Mammary epithelial cell (primary cell): ENCODE measurements at places on chromosomes 7 and 10.

DNA sequence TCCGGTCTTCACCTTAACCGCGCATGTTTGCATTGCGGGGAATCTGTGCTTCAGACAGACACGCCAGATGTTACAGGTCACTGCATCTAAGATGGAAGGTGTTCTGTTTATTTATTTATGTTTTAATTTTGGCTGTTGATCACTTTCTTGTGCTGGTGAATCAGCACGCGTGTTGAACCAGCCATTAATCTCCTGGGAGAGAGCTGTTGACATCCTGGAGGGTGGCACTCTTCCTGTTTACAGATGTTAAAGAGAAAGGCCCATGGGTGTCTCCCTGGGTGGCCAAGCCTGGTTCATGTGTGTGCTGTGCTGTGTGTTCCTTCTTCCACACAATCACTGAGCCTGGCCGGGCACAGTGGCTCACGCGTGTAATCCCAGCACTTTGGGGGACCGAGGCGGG is 355.3 kb downstream of the PAXIP1 start:
- no peak for DNase-seq

DNA sequence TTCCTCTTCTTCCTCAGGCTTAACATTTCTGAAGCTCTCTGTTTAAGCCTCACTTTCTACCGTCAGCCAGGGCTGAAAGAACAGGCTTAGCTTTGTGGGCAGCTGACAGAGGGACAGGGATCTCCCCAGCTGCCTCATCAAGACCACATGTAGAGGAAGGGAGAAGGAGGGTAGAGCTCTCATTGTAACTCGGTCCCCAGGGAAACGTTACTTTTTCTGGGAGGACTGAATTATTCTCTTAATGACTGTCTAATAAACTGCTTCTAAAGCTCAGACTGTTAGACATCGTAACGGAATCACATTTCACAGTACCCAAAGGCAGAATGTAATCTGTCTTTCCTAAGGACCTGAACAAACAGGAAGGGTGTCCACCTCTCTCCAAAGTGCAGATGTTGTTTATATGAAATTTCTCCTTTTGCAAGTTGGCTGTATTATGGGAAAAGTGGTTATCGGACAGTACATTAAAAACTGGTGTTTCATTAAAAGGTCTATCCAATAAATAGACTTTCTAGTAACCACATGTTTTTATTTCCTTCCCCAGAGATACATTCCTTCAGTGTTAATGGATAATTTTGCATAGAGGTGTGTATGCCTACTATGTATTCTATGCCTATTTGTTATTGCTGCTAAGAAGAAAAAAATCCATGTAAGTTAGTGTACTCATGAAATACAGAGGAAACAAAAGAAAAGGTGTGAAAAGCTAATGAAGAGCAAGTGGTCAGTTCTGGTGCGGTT is 144.2 kb downstream of the CTTNBP2 start:
- no peak for DNase-seq

DNA sequence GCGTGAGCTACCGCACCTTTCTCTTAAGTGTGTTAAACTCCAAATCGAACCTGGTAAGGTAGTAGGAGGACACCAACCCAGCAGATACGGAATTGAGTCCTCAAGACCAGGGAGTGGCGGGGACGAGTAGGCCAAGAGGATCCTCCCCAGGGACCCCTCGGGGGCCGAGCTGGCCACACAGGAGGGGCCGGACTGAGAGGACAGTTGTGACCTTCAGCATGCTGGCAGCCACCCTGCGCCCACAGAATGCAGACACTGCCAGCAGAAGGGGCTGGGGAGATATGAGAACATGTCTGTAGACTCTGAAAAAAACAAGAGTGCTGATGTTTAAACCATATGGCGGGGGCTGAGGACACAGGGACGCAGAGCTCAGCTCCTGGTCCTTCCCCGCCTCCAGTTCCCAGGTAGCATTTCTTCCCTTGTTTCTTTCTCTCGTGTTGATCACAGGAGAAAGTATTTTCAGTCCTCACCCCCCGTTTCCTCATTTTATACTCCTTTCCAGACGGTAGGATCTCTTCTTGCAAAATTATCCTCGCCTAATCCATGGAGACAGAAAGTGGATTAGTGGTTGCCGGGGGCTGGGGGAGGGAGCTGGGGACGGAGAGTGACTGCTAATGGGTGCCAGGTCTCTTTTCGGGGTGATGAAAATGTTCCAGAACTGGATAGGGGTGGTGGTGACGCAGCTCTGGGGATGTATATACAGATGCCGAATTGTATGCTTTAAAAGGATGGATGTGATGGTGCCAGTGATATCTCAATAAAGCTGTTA is 11.5 kb upstream of the UNCX start:
- DNase-seq, result no peak

- no peak for DNase-seq
Measured at GRCh38 chr10:55163388-55163979, 362.5 kb upstream of the PCDH15 start.
